ENCODE measurements at places on chromosomes 4 and X.

GRCh38 chr4:113433536-113434246, 327.8 kb downstream of the CAMK2D start:
- DNase-seq = no peak

GRCh38 chr4:58776627-58777026, 1666.4 kb upstream of the IGFBP7 start:
- DNase-seq = no peak

DNA sequence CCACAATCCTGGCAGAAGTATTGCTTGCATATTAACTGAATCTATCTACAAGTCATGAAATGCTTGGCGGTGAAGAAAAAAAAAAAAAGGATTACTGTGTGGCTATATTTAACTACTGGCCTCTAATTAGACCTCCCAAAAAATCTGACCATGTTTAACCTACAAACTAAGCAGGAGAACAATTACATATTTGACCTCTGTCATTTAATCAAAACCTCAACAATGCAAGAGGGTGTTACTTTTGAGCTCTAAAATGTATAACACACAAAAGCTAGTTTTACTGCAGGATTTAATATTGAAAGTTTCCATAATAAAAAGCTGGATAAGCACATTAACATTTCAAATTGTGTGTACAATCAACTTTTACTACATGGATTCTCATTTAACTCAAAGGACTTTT, 1.5 kb downstream of the ITM2A start:
- DNase-seq = no peak

DNA sequence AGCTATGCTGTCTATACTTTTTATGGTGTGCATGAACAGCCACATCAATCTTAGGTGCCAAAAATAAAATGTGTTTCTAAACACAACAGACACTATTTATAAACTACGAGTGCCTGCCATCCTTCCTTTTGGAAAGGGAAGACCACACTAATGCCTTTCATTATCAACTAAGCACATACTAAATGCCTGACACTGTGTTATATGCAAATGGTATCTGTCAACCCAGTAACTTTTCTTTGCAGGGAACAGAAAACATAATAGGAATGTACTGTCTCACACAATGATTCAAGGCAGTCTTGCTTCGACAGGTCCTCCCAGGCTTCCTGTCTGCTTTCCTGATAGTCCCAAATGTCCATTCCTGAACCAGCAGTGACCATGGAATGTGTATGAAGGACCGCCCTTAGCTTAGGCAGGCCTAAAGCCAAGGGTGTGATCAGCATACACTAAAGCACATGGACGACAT, 43.8 kb downstream of the ADGRA3 start:
- DNase-seq = no peak

All from MV-4-11 (cell line).